ENCODE measurements at places on chromosomes 11 and 22.

GRCh38 chr11:44191322-44192016 lies 96.0 kb downstream of the EXT2 start:
- no peak for DNase-seq

- DNase-seq: peak; percentile 53
Measured at GRCh38 chr11:122690384-122690783, 34.9 kb downstream of the UBASH3B start.

- DNase-seq: no peak
Measured at GRCh38 chr22:19843857-19844376, 10.8 kb downstream of the GNB1L start.

- no peak for DNase-seq
Measured at GRCh38 chr11:107705027-107705426, 6.8 kb downstream of the SLN start.

DNA sequence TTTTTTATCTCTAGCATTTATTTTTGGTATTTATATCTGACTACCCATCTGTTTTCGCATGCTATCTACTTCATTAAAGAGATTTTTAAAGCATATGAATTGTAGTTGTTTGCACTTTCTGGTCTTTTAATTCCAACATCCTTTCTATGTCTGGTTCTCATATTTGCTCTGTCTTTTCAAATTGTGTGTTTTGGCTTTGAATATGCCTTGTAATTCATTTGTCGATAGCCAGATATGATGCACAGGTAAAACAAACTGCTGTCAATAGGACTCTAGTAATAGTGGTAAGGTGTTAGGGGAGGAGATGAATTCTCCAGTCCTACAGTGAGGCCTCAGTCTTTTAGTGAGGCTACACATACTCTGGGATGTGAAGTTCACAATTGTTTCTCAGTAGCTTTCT lies 530.8 kb upstream of the CCDC179 start:
- no peak for DNase-seq

DNA sequence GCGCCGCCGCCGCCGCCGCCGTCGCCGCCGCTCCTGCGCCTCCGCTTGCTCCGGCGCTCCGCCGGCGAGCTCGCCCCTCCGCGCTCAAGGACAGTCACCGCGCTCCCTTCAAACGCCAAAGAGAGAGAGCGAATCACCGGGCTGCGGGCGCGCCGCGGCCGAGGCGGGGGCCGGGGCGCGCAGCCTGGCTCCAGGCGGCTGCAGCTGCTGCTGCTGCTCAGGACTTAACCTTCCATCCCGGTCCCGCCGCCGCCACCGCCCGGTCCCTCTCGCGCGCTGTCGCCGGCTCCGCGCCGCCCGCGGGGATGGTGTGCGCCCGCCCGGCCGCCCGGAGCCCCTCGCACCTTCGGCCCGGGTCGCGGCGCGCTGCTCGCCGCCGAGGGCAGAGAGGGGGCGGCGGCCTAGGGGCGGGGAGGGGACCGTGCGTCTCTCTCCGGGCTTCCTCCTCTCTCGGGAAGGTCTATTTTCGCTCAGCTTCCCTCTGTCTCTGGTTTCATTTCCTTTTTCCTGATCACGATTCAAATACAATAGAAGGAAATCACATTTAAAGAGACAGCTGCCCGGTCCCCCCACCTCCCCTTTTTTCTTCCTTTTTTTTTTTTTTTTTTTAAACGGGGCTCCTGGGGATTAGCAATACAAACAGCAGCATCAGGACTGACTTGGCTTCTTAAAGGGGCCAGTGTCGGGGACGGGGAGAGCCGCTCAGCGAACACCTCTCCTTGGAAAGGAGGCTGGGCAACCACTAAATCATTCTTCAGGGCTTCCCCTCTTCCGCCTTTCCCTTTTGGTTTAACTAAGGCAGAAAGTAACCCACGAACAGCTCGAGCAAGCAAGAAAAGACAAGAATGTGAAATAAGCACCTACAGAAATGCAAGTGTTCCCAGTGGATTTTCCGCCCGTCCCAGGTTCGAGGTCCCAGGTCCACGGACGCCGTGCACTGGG lies 22.1 kb downstream of the LMO2 start:
- DNase-seq: peak; percentile 56
